Iris pigment epithelial cell (primary cell): ENCODE measurements at places on chromosomes 7 and 10.

DNA sequence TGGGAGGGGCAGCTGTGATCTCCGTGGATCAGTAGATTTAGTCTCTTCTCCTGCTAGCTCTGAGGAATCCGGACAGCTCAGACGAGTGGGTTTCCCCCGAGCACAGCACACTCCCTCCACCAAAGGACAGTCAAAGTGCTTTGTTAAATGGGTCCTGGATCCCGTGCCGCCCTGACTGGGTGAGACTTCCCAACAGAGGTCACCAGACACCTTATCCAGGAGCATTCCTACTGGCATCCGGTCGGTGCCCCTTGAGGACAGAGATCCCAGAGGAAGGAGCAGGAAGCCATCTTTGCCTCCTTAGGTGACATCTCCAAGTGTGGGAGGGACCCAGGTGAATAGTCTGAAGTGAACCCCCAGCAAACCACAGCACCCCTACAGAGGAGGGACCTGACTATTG, 1148.9 kb downstream of the CNTNAP2 start:
- no peak for DNase-seq

DNA sequence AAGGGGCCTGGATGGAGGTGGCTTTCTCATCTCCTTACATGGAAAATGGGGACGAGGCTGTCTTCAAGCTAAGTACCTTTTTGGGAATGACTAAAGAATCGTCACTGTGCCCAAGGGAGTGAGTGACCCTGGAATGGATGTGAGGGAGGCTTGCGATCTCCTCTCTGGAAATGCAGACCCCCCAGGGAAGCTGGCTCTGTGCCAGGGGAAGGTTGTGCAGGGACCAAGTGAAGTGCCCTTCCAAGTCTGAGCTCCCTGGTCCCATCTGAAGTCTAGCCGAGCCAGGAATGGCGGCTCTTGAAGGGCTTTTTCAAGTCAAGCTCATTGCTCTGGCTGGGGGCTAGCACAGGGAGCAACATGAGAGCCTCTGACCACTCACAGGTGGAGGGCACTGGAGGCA, 180.9 kb upstream of the LYZL2 start:
- no peak for DNase-seq

GRCh38 chr7:133932591-133932990, 194.5 kb upstream of the LRGUK start:
- DNase-seq = no peak

GRCh38 chr7:80981405-80981804, 62.6 kb upstream of the SEMA3C start:
- peak; percentile 5 for DNase-seq

GRCh38 chr10:132375116-132375794, 21.7 kb upstream of the PWWP2B start:
- DNase-seq = no peak

- peak; percentile 3 for DNase-seq
These were observed 938.9 kb downstream of the NRG3 start for GRCh38 chr10:82813856-82814255.

- DNase-seq = no peak
These were observed 69.9 kb downstream of the PARD3 start for GRCh38 chr10:34745244-34745643.

DNA sequence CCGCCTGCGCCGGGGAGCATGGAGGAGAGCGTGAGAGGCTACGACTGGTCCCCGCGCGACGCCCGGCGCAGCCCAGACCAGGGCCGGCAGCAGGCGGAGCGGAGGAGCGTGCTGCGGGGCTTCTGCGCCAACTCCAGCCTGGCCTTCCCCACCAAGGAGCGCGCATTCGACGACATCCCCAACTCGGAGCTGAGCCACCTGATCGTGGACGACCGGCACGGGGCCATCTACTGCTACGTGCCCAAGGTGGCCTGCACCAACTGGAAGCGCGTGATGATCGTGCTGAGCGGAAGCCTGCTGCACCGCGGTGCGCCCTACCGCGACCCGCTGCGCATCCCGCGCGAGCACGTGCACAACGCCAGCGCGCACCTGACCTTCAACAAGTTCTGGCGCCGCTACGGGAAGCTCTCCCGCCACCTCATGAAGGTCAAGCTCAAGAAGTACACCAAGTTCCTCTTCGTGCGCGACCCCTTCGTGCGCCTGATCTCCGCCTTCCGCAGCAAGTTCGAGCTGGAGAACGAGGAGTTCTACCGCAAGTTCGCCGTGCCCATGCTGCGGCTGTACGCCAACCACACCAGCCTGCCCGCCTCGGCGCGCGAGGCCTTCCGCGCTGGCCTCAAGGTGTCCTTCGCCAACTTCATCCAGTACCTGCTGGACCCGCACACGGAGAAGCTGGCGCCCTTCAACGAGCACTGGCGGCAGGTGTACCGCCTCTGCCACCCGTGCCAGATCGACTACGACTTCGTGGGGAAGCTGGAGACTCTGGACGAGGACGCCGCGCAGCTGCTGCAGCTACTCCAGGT, 29.7 kb downstream of the CHST12 start:
- DNase-seq = no peak

DNA sequence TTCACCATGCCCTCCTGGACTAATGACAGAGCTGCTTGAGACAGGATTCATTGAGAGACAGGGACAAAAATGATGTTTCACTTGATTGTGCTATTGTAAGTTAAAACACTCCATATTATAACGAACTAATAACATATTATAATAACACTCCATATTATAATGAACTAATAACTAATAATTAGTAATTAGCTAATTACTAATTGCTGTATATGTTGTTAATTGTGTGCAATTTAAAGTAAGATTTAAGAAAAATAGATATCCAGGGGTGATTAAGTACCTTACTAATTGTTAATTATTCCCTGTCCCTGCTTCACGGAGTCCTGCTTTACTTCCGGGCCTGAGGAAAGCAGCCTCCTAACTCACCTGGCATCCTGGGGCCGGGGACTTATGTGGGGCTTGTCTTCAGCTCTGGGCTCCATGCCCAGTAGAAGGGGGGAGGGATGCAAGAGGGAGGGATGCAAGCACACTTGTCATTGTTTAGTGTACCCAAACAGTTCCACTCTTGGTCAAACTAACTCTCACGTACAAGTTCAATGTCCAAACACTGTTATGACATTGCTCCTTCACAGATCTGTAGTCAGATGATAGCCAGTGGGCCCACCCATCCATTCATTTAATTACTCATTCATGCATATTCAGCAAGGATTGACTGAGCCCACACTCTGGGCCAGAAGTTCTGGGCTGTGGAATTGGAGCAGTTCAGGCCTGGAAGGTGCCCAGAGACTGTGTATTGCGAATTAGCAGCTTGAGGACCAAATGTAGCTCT, 53.8 kb downstream of the COL13A1 start:
- DNase-seq = no peak
